Left lung (tissue), 14 donors: ENCODE measurements at places on chromosomes 7 and 10. TPM values are rescaled to one million over a fixed set of nuclear protein-coding genes. Genes with fewer than 3 reads are reported as not detected.

The HMX2 gene
- not detected for polyA plus RNA-seq

The SCART1 gene
- 3.0 TPM for polyA plus RNA-seq

The TAC1 gene
- not detected for polyA plus RNA-seq

The RSPH10B2 gene
- polyA plus RNA-seq: 0.92 TPM

The NRF1 gene
- 24.4 TPM for polyA plus RNA-seq

The MORN4 gene
- 14.2 TPM for polyA plus RNA-seq

The PRLHR gene
- polyA plus RNA-seq: 0.04 TPM

The PNLIPRP2 gene
- polyA plus RNA-seq: not detected

The PCDH15 gene
- polyA plus RNA-seq: 1.2 TPM

The ADAM8 gene
- 1.9 TPM for polyA plus RNA-seq

The ANKRD1 gene
- polyA plus RNA-seq: 0.09 TPM

The CRPPA gene
- polyA plus RNA-seq: 2.9 TPM

The GNAT3 gene
- polyA plus RNA-seq: not detected

The PAX4 gene
- not detected for polyA plus RNA-seq

The PROSER2 gene
- 2.6 TPM for polyA plus RNA-seq

The OR13A1 gene
- polyA plus RNA-seq: 0.06 TPM

The ADRA2A gene
- polyA plus RNA-seq: 0.15 TPM

The MICU1 gene
- 62.4 TPM for polyA plus RNA-seq

- peak; percentile 33 for DNase-seq
These were observed 851.0 kb upstream of the PHF14 start for GRCh38 chr7:10122551-10123100.

GRCh38 chr10:48500771-48501170 lies 104.1 kb downstream of the ARHGAP22 start:
- no peak for DNase-seq

DNA sequence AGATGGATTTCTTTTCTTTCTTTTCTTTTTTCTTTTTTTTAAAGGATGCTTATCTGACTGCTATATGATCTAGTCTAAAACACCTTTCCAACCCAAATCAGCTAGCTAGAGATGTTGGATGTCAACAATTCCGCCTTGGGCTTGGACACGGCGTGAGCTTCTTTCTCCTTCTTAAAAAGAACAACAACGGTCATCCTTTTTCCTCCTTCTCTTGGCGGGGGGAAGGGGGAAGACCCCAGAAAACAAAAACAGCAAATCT lies 1.0 kb downstream of the BEND7 start:
- DNase-seq: no peak

- DNase-seq: no peak
These were observed 267.6 kb downstream of the GPAM start for GRCh38 chr10:111916011-111916410.

DNA sequence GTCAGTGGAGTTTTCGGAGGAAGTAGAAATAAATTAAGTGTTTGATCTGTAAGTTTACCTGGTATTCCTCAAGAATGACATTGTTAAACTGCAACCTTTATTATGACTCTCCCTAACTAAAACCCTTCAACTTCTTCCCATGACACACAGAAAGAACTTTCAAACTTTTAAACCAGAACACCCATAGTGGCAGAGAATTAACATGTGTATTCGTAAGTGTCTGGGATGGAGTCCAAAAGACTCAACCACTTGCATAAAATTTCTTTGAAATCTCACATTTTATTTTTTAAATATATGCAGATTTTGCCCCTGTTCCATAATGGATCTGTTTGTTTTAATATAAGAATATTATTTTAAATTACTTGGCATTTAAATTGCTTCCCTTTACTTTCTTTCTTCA lies 54.6 kb upstream of the PLXNA4 start:
- no peak for DNase-seq

DNA sequence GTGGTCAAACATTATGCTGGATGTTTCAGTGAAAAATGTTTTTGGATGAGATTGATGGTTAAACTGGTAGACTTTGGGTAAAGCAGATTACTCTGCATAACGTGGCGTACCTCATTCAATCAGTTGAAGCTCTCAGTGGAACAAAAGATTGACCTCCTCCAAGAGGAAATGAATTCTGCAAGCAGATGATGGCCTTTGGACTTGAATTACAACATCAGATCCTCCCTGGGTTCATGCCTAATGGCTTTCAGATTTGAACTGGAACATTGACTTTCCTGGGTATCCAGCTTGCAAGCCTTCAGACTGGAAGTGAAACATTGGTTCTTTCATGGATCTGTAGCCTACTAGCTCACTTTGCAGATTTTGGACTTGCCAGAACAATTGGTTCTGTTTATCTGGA lies 169.3 kb upstream of the MALRD1 start:
- no peak for DNase-seq

GRCh38 chr7:43873300-43873699 lies 4.0 kb upstream of the MRPS24 start:
- DNase-seq: no peak

DNA sequence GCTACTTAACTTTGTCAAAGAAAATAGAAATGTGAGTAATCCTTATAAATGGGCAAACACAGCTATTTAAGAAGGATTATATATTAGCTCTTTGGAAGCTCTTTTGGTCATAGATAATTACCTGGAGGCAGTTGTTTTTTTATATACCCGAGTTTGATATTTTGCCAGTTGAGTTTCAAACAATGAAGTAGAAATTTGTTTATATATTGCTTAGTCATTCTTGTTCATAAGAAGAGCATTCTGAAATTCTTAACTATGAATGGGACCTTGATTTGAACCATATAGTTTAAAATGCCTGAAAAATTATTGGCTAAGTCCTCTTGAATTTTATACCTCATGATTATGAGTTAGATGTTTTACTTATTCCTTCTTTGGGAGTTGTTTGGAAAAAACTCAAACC lies 36.4 kb downstream of the MINPP1 start:
- no peak for DNase-seq

DNA sequence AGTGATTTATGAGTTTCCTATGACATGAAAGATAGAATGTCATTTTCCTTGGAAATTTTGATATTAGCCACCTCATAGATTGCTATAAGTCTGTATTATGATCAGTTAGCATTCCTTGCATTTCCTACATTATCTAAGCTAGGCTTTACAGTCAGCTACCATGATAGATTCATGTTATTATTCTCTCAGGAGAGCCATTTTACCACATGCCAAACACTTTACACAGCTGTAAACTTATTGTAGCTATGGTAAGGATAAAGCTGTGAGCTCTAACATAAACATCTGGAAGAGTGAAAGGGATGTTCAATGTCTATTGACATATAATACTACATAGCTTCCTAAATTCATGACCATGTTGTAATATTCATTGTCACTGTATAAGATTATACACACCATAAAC lies 608.0 kb downstream of the PHTF2 start:
- no peak for DNase-seq

- no peak for DNase-seq
These were observed 47.4 kb downstream of the SGMS1 start for GRCh38 chr10:50576245-50576815.

DNA sequence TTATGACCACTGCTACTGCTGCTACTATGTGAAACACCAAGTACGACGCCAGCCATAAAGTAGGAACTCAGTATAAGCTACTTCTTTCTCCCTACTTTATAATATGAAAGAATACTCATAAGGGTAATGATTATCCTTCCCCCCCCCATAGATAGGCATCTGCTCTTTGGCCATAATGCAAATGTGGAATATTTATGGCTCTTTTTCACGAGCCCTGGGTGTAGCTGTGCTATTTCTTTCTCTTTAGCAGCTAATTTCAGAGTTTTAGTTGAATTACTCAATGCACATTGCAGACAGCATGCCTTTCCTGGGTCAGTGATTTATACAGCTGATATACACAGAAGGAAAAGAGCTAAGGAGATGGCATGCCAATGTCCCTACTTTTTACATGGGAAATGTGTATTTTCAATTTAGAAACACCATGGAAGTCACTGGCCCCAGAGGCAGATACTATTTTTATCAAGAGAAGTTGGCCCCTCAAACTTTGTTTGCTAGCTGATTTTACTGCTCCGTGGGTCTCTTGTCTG lies 234.1 kb upstream of the KIAA1217 start:
- DNase-seq: no peak

- DNase-seq: no peak
These were observed 7.4 kb upstream of the ARID5B start for GRCh38 chr10:61894133-61894532.

GRCh38 chr7:55189878-55190436 lies 171.1 kb downstream of the EGFR start:
- no peak for DNase-seq

GRCh38 chr10:106114656-106115186 lies 1049.8 kb downstream of the SORCS1 start:
- DNase-seq: no peak

GRCh38 chr10:104676874-104677273 lies 35.8 kb downstream of the SORCS3 start:
- no peak for DNase-seq

DNA sequence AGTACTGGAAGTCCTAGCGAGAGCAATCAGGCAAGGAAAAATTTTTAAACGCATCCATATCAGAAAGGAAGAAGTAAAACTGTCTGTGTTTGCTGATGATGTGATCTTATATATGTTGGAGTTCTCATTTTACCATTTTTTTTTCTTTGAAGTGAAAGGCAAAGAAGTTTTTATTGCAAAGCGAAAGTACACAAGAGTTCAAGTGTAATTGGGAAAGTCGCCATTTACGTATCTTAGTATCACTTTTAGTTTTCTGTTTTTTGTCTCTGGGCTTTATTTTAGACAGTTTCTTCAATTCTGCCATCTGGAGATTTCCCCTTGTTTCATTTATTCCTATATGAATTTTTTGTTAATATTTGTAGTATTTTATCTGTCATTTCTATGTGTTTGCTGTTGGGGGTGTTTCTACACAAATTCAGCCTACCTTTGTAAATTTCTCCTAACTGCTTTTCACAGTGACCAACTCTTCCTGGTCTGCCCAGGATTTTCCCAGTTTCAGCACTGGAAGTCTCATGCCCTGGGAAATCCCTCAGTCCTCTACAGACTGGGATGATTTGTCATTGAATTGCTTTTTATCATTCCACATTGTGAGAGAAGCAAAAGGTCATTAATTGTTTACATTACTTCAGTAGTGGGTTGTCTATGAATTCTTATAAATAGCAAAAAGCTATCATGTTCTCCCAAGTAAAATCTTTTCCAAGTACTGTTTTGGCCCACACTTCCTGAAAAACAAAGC lies 23.2 kb downstream of the BET1 start:
- no peak for DNase-seq

- DNase-seq: no peak
These were observed 3.3 kb downstream of the RBM33 start for GRCh38 chr7:155647734-155648133.

- peak; percentile 90 for DNase-seq
These were observed 1.1 kb downstream of the HOXA2 start for GRCh38 chr7:27101171-27101956.

DNA sequence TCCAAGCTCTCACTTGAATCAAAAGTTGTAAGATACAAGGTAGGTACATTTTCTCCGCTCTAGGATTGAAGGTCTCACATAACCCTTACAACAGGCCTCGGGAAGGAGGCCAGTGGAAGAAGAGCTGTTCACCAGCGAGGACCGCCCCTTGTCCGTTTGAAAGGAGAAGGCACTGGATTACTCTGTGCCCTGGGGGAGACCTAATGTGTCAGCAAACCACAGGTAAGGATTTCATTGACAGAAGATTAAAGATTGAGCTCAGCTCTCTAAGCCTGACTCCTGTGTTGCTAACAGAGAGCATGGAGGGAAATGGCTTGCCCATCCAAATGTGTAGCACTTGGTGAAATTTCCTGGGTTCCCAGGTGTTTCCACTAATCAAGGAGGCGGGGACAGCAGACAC lies 81.2 kb downstream of the SLC16A9 start:
- no peak for DNase-seq

DNA sequence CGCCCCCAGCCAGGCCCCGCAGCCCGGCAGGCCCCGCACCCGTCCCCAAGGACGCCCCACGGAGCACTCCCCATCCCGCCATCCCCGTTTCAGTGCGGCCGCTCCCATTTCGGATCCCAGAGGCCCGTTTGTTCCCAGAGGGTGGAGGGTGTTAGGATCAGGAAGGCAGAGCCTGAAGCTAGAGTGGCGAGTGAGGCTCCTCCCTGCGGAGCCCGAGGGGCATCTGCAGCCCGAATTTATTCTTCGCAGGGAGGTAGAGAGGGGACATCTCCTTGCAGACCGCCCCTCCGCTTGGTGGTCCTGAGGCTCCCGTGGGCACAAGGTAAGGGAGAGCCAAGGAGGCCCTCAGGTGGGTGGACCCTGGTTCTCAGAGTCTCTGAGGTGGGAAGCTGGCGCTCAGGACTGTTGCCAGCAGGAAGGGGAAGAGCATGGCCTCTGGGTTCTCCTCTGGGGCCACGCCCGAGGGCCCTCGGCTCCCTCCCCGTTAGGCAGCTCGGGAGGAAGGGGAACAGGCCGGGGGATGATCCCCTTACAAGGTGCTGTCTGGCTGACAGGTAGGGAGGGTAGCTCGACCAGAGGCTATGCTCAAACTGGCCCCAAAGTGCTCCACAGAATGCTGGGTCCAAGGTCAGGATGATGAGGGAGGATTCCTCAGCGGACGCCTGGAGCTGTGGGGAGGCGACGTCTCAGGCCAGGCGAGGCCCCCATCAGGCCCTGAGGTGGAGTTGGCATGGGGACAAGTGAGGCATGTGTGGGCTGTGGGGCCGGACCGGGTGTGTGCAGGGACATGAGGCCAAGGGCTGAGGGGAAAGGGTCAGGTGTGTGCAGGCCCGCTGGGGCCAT lies 17.4 kb downstream of the POLL start:
- DNase-seq: no peak

- no peak for DNase-seq
These were observed 207.3 kb upstream of the BMPER start for GRCh38 chr7:33698041-33698440.

- no peak for DNase-seq
These were observed 294.2 kb downstream of the PLXDC2 start for GRCh38 chr10:20110125-20111100.

GRCh38 chr7:19376538-19376937 lies 231.3 kb upstream of the FERD3L start:
- DNase-seq: no peak

DNA sequence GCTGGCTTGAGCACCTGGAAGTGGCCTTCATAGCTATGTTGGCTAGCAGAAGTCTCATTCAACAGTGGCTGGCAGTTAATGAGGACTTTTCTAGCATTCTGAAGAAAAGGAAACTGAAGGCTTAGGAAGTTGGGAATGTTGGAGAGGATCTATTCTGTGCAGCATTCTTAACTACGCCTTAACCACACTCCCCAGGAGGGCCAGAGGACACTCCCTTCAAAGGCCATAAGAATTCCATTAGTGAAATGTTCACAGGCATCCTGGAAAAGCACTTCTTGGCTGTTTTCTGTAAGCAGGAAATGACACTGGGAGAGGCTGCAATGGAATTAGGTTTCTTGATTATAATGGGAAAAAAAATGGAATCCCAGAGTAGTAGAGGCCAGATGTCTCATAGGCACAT lies 188.9 kb downstream of the ARHGAP12 start:
- DNase-seq: no peak

GRCh38 chr10:85527616-85528317 lies 838.8 kb downstream of the GRID1 start:
- DNase-seq: no peak

- DNase-seq: no peak
These were observed 37.1 kb downstream of the FAM53B start for GRCh38 chr10:124707144-124707467.

GRCh38 chr10:33016988-33017387 lies 59.0 kb upstream of the ITGB1 start:
- DNase-seq: no peak
